ENCODE measurements at places on chromosomes 4 and X. TPM values are rescaled to one million over a fixed set of nuclear protein-coding genes. Genes with fewer than 3 reads are reported as not detected.

ARR3 gene
- not detected for total RNA-seq

MAGEA3 gene
- not detected for total RNA-seq

SPATA4 gene
- total RNA-seq = 0.55 TPM

GLRA2 gene
- total RNA-seq = not detected

INPP4B gene
- total RNA-seq = 61.1 TPM

DNA sequence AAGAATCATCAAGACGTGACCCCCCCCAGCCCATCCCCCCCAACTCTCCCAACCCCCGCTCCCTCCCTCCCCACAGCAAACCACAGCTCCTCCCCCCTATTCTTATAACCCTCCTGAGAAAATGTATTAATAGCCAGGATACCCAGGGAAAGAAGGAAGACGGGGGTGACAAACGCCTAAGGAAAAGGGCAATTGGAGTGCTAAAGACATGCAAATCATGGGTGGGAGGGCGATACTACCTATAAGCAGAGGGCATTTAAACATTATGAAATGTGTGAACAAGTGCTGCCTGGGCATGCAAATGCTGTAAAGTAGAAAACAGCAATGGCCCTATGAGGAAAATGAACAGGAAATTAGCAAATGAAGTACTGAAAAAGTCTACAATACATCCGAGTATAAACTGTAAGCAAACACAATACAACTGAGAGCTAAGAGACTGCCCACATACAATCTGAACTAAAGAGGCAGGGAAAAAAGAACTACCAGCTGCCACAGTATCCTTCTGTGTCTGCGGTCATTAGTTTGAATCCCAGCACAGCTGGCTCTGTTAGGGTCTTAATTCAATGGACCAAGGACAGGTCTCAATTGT lies 2.4 kb downstream of the CXXC4 start:
- DNase-seq = no peak

GRCh38 chr4:5839751-5840674 lies 52.9 kb downstream of the CRMP1 start:
- DNase-seq = peak; percentile 77

DNA sequence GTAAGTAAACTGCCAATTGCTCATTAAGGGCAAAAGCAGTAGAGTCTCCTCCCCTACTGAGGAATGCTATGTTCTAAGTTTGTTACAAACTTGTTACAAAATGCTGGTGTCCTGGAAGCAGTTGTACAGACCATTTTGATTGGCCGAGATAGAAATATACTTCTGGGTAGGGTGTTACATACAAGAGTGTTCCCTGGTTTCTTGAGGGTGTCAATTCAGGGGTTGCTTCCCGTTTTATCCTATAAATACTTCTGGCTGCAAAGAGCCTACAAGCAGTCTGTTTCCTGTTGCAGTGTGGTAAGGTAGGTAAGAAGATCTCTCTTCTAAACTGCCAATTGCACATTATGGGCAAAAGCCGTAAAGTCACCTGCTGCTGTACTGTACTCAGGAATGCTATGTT lies 5.7 kb downstream of the TRPC5OS start:
- DNase-seq = no peak

GRCh38 chr4:77963004-77963403 lies 94.1 kb upstream of the FRAS1 start:
- DNase-seq = no peak

GRCh38 chr4:158962393-158962792 lies 140.5 kb upstream of the RAPGEF2 start:
- DNase-seq = no peak

- no peak for DNase-seq
Measured at GRCh38 chr4:79281566-79282359, 44.1 kb downstream of the NAA11 start.

- DNase-seq = no peak
Measured at GRCh38 chr4:110139815-110140214, 58.6 kb downstream of the ELOVL6 start.

GRCh38 chrX:134990801-134991481 lies at the start of gene SMIM10:
Gene SMIM10, plus strand, starts transcription at chrX:134990991. Its CDS starts 105 bp downstream, at chrX:134991096.
- peak; percentile 83 for DNase-seq

GRCh38 chr4:42420140-42420539 lies 22.9 kb downstream of the SHISA3 start:
- no peak for DNase-seq

- DNase-seq = peak; percentile 44
Measured at GRCh38 chr4:7236847-7237246, 44.5 kb downstream of the SORCS2 start.

GRCh38 chr4:65391382-65391781 lies 278.9 kb downstream of the EPHA5 start:
- DNase-seq = no peak

GRCh38 chr4:72326692-72327632 lies 242.1 kb downstream of the ADAMTS3 start:
- DNase-seq = no peak

- DNase-seq = no peak
Measured at GRCh38 chr4:81870275-81870674, 398.6 kb upstream of the RASGEF1B start.

DNA sequence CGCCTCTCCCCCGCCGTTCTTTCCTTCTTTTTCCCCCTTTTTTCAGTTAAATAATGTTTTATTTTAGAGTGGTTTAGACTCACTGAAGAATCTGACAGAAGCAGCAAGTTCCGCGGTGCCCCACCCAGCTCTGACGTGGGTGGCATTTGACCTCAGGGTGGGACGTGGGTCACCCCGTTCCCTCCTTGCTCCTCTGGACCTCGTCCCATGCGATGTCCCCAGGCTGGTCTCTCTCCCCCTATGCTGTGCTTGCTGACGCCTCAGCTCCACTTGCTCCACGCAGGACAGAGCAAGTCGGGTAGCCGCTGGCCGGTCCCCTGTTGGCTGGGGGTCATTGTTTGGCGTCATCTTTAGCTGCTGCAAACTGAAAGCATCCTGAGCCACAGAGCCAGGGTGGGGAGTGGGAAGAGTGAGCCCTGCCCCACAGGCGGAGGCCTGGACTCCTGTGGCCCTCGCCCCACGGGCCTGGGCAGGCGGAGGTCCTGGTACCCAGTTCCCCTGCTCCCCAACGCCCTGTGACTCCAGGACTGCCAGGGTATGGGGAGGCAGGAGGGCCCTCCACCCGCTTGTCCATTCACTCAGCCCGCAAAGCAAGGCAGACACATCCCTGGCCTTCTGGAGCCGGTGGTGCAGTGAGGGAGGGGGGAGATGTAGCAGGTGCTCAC lies 30.8 kb downstream of the TRMT44 start:
- no peak for DNase-seq

DNA sequence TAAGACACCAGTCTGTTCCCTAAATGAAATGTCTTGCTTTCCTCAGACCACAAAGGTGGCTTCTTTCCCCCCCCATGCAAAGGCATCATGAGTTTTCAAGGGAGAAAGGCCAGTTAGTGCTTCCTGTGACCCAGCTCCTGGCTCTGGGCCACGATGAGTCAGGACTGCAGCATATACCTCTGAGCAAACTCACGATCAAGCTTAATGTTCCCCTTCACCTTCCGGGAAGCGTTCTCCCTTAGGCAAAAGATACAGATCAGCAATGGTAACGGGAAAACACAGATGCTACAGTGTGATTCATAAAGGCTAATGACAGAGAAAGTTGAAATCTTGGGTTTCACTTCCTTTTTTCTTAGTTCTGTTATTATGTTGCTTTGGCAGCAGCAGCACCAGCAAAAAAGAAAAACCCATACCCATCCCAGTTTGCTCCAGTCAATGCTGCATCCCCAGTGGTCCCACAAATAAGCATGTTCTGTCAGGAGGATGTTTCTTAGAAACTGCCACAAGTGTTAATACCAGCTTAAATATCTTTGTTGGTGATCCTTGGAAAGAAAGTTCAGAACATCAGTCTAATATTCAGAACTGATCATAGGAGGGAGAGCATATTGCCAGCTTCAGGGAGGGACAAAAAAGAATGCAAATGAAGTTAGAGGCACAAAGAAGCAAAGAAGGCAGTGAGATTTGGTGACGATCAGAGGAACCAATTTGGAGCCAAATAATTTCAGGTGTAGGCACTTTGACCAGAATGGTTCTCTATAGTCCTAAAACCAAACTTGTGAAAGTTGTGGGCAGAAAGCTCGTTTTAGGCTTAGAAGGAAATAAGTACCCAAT lies 41.2 kb downstream of the LONRF3 start:
- DNase-seq = peak; percentile 49

DNA sequence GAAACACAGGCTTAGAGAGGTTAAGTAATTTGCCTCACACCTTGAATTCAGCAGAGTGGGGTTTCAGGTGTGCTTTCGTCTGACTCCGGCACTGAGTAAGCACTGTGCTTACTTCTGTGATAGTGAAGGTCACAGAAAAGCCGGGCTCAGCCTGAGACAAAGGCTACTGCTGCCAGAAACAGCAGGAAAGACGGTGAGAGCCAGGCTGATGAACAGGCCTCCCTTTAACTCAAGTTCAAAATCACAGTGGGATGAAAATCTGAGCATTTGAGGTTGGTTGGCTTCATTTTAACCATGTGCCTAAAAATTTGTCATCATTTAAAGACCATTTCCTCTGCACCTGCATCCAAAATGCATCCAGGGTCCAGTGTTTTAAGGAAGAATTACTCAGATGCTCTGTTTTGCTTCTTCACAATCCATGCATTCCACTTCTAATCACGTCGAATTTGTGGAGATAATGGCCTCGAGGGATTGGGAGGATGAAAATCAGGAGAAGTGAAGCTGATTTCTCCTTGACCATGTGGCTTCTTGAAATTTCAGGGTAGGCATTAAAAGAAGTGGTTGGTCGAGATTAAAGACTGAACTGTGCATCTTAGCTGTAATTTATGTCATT lies 121.2 kb upstream of the LNX1 start:
- no peak for DNase-seq
